ENCODE measurements at places on chromosomes 7 and 10.

DNA sequence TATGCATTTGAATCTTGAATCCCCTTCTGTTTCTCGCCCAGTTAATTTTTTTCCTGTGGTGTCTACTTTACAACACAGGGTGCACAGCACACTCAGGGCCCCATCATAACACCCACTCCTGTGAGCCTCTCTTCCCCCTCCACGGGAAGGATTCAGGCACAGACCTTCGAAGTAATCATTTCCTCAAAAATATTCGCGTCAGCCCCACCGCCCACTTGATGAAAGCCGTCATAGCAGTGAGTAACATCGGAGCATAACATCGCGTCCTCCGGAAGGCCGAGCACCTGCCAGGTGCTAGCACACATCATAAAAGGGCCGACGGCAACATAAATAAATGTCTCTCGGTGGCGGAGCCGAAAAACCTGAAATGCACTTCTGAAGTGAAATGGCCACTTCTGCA lies 201.7 kb upstream of the ADARB2 start:
- peak; percentile 28 for DNase-seq

DNA sequence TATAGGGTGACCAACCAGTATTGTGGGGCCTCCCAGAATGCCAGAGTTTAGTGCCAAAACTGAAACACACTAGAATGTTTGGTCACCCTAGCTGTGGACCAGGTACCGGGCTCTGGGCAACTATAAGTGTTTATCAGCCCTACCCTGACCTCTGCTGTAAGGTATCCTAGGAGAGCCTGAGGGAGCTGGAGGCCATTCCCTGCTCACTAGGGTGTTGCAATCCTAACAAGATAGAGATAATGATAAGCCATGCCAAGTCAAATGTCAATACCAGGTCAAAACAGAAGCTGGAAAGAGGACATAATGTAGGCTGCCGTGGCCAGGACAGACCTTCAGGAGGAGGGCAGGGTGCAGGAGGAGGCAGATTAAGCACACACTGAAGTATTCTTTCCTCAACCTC lies 151.8 kb downstream of the KCNMA1 start:
- no peak for DNase-seq

DNA sequence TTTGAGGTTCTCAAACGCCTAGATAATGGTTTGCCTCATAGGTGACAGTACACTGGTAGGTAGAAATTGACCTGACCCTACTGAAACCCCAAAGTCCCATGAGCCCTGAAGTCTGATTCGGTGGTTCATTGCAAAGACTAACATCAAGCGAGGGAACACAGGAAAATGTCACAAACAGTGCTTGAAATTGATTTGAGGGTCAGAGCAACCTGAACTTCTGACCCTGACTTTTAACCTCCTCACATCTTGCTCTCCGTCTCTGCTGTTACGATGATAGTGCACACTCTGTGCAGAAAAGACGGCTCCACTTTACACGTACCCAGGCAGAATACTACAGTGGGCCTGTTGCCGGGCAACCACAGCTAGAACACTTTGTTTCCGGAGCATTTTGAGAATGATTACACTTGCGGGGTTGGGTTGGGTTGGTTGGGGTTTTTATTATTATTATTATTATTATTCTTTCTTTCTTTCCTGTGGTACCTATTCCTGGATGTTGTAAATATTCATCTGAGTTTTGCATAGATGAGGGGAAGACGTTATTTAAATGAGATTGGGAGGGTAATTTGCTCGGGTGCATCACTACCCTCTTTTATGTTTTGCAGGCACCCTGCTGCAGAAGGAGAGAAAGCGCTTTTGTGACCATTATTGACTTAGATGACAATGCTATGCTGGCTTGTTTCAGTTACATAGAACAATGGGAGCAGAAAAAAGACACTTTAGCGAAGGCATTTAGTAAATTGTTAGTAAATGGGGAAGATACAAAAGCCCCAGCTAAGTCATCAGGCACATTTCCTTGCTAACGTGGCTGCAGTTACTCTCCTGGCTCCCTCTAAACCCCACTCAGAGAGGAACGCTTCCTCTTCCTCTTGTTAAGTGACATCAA lies 438.1 kb upstream of the NRP1 start:
- no peak for DNase-seq

- DNase-seq = no peak
These were observed 152.9 kb downstream of the SNX10 start for GRCh38 chr7:26444555-26444954.

GRCh38 chr10:28560617-28561016 lies 27.7 kb downstream of the WAC start:
- no peak for DNase-seq

Measured in stimulated activated CD4-positive, alpha-beta T cell treated with anti-CD3 and anti-CD28 coated beads, Interleukin-15, amount 100 ng/mL, for 1 hour (primary cell).